ENCODE measurements at places on chromosomes 4 and X.
A peak's percentile ranks its signal among the peaks of the same experiment; 100 is the strongest.

DNA sequence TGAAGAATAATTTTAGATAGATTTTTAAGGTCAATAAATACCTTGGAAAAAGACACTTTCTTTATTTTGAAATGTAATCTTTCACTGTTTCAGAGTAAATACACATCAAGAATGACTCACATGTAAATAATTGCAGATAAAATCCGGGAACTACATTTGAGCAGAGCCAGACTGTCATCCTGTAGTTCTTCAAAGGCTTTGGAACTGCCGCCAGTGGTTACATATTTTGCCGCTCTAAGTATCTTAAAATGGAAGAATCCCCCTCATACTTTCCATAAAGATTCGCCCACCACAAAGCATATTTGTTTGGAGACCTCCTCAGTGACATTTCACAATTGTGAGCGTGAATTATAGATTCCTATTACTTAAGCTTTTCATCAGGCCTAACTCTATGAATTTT lies 607.8 kb upstream of the ZFP42 start:
- no peak for DNase-seq

- no peak for DNase-seq
These were observed 13.4 kb upstream of the MEPE start for GRCh38 chr4:87819281-87819919.

GRCh38 chr4:1447676-1448588 lies 41.7 kb upstream of the NKX1-1 start:
- no peak for DNase-seq

DNA sequence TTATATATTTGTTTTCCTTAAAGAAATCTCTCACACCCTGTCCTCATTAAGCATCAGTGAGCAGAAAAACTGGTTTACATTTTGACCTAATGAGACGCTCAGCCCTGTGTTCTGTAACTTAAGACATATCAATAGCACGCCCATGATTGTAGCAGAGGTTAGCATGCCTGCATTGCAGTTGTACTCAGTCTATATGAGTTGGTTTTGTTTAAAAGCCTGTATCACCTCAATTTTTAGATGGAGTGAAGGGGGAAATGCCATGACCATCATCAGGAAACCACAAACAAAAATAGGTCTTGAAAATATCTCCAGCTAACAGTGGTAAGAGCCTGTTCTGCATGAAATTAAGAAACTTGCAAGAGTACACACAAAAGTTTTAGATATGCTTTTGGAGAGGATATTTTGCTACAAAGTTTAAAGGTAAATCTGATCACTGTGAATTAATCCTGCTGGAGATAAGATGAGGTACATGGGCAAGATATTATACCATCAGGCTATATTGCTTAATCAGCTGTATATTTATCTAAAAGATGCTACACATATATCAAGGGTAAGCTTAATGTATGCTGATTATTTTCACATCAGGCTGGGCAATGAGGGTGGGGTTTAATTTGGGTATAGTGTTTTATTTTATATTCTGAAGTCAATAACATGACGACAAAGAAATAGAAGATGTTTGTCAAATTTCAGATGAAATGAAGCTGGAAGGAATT lies 13.1 kb upstream of the COQ2 start:
- no peak for DNase-seq

DNA sequence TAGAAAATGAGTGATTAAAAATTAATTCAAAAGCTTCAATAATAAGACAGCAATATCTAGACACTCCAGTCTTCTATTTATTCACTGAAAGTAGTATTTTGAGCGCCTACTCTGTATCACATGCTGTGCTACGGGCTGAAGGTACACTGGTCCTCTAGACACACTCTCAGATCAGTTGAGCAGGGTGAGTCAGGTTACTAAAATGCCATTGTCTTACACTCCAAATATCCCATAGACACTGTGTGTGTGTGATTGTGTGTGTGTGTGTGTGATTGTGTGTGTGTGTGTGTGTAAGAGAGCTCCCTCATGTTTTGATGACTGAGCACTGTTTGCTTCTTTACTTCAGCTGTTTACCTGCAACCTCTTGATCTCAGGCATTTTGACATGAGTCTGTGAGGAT lies 342.8 kb upstream of the BOD1L1 start:
- DNase-seq: no peak

DNA sequence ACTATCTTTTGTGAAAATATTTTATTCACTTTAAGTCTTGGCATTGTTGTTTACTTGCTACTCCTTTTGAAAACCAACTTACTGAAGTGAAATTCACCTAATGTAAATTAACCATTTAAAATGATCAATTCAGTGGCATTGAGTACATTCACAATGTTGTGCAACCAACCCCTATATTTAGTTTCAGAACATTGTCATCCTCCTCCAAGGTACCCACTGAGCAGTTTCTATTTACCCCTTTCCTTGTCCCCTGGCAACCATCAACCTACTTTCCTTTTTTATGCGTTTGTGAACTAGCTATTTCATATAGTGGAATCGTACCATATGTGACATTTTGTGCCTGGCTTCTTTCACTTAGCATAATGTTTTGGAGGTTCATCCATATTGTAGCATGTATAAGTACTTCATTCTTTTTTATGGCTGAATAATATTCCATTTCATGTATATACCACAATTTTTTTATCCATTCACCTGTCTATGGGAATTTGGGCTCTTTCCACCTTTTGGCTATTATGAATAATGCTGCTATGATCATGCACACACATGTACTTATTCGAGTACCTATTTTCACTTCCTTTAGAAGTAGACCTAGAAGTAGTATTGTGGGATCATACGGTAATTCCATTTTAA lies 85.0 kb downstream of the WWC2 start:
- no peak for DNase-seq

- no peak for DNase-seq
These were observed 78.0 kb downstream of the ZFYVE28 start for GRCh38 chr4:2340272-2341061.

- DNase-seq: no peak
These were observed 121.3 kb downstream of the FHIP1A start for GRCh38 chr4:151530230-151530629.

DNA sequence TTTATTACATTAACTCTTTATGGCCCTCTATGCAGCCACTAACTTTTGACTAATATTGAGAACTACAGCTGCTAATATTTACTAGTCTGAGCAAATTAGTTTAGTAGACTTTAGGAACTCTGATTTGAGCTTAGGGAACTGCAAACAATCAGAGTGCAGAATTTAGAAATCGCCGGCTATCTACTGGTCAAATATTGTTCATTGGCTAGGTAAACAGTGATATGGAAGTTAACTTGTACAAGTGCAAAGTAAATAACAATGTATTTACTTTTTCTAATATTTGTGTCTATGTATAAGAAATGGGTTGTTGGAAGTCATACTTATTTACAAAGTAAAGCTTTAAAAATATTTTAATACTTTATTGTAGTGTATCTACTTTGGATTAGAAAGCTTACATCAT lies 279.6 kb downstream of the CFAP299 start:
- no peak for DNase-seq

GRCh38 chr4:104066533-104066932 lies 346.7 kb upstream of the TACR3 start:
- DNase-seq: no peak

GRCh38 chr4:82124365-82124764 lies 249.4 kb downstream of the HNRNPD start:
- DNase-seq: no peak

DNA sequence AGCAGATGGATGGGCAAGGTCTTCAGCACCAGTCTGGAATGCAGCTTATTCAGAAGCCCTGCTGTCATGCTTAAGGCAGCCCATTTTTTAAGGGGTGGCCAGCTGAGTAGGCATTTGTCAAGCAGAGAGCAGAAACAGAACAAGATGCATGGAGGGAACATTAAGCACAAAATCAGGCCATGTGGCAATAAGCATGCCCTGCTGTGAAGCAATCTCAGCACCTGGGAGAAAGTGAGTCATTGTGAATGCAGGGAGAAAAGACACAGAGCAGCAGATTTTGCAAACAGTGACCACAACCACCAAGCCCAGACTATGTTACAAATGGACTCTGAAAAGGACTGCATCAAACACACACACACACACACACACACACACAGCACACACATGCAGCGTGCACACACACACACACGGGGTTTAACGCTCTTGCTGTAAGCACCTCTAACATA lies 94.1 kb upstream of the GALNT7 start:
- DNase-seq: no peak

GRCh38 chr4:160894809-160895208 lies 1269.0 kb downstream of the FSTL5 start:
- no peak for DNase-seq

GRCh38 chr4:54169176-54169575 lies 59.9 kb upstream of the PDGFRA start:
- no peak for DNase-seq

DNA sequence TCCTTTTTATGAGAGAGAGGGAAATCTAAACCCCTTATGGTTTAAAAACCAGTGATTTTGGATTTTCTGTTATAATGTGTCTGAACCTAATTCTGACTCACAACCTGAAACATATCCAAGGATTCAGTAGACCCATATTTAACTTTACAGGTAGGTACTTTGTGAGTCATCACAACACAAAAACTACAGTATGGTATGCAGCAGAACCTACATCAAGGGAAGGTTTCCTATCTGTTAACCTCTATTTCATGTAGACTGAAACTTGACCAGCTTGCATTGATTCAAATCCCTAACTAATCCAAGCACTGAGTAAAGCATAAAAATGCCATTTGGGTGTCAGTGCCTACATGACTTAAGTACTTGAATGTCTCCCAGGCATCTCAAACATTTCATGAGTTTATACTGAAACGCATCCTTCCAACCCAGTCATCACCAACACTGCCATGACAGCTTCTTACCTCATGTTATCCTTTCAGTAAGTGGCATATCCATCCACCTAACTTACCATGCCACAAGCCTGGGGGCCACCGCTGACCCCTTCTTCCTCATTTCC lies 4.3 kb upstream of the ARHGAP10 start:
- DNase-seq: no peak

DNA sequence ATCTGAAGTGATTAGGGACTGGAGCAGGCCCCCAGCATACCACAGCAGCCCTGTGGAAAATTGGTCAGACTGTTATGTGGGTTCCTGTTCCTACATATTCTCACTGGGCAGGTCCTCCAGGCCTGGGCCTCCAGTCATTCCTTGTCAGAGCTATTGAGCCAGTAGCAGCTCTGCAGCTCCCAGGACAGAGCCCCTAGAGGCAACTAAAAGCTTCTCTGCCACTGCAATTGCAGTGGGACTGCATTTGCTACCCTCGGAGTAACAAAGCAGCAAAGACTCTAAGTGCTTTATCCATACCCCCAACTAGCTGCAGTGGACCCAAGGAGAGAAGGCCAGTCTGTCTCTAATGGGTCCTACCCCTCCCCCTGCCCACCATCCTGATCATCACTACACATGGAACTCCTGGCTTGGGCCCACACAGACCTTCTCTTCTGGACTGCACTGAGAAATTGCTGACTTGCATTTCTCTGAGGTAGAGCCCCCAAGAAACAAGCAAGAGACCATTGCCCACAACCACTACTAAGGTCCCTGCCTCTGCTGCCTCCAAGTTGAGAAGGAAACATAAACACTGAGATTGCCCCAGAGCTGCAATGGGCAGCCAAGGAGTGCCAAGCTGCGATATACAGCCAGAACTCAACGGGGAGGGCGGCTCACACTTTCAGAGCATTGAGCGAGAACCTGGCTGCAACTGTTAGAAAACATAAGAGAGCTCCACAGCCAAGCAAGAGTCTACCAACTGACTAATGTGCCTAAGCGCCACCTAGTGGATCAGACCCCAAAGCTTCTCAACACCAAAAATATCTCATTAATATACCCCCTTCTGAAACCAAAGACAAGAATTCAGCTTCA lies 738.7 kb upstream of the NDST4 start:
- peak; percentile 3 for DNase-seq

DNA sequence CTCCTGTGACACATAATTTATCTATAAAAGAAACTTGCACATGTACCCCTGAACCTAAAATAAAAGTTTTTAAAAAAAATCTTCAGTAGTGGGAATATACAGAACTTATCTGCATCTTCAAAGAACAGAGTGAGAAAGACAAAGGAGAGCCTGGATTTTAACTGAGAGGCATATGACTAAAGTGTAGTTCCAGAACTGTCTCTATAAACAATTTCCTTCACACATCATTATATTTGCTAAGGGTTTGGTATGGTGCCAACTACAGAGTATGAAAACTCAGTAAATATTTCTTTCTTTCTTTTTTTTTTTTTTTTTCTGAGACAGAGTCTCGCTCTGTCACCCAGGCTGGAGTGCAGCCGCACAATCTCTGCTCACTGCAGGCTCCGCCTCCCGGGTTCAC lies 49.9 kb upstream of the NFKB1 start:
- no peak for DNase-seq

DNA sequence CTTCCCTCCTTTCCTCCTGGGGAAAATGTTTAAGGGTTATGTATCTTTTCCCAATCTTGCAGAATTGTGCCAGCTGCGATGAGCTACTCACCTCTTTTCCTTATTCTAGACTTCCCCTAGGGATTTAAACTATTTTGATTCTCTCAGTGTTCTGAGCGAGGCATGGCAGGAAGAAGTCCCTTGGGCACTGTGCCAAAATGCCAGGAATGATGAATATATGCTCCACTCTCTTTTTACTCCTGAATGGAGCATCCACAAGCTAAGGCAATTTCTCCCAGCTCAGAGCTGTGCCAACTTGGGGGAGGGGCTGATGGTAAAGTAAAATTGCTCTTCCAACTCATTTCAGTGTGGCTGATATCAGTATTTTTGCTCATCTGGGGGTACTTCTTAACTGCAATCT lies 4.0 kb upstream of the C4orf17 start:
- peak; percentile 38 for DNase-seq

- no peak for DNase-seq
These were observed 86.3 kb downstream of the PDLIM5 start for GRCh38 chr4:94537921-94538628.

GRCh38 chrX:152901816-152902501 lies 4.1 kb downstream of the ZNF185 start:
- DNase-seq: no peak

- DNase-seq: no peak
These were observed 85.7 kb downstream of the JAKMIP1 start for GRCh38 chr4:6114601-6115000.

- no peak for DNase-seq
These were observed 69.5 kb downstream of the ACOX3 start for GRCh38 chr4:8370835-8371595.

- no peak for DNase-seq
These were observed 1472.0 kb downstream of the FAM133A start for GRCh38 chrX:95145848-95146490.

- DNase-seq: no peak
These were observed 225.8 kb upstream of the GIMD1 start for GRCh38 chr4:106594291-106594952.
